ENCODE measurements at places on chromosomes 16 and 17. TPM values are rescaled to one million over a fixed set of nuclear protein-coding genes. Genes with fewer than 3 reads are reported as not detected.

The COL1A1 gene
- total RNA-seq = 180 TPM

- DNase-seq = no peak
These were observed 794 bp downstream of the SMG6 start for GRCh38 chr17:2302778-2303203.

- DNase-seq = no peak
These were observed 8.0 kb upstream of the WWOX start for GRCh38 chr16:78091419-78091818.

DNA sequence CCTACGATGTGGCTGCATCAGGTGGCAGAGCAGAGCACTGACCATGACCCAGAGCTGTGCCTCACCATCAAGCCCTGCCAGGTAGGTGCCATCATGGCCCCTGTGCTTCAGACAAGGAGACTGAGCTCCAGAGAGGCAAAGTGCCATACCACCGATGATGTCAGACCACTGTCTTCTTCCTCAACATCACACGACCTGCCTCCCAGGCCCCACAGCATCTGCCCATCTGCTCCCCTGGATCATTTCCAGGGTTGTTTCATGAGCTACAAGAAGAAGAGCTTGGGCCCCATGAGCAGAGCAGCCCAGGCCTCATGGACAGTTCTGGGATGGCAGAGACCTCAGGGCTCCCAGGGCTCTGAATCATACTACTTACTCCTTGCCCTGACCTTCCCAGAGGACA, 9.9 kb downstream of the XYLT1 start:
- DNase-seq = no peak

GRCh38 chr17:50114849-50115357, 15.1 kb downstream of the SAMD14 start:
- no peak for DNase-seq

The LUC7L3 gene
- 31.3 TPM for total RNA-seq

The ITGA2B gene
- 2.6 TPM for total RNA-seq

DNA sequence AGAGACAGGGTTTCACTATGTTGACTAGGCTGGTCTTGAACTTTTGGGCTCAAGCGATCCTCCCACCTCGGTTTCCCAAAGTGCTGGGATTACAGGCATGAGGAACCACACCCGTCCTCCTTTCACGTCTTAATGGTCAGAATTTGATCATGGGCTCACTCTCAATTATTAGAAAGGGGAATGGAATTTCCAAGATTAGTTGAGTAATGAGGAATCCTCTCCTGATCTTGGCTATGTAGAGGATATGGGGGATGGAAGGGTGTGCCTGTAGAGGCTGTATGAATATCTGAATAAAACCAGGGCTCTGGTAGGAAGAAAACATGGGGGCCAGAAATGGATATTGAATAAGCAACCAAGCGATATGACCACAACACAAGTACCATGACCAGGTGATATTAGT, 25.9 kb upstream of the SMURF2 start:
- no peak for DNase-seq

DNA sequence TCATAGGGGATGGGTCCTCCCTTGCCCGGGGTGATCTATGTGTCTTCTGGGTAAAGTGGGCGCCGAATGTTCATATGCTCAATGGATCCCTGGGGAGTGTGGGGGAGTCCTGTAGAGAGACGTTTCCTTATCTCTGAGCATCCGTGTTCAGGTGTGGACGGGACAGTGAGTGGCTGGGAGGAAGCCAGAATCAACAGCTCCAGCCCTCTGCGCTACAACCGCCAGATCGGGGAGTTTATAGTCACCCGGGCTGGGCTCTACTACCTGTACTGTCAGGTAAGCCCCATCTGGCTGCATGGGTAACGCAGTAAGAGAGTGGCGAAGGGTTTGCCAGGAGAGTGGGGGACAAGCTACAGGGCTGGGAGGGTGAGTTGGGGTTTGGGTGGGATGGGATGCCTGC, 1.9 kb upstream of the TNFSF13 start:
- no peak for DNase-seq

DNA sequence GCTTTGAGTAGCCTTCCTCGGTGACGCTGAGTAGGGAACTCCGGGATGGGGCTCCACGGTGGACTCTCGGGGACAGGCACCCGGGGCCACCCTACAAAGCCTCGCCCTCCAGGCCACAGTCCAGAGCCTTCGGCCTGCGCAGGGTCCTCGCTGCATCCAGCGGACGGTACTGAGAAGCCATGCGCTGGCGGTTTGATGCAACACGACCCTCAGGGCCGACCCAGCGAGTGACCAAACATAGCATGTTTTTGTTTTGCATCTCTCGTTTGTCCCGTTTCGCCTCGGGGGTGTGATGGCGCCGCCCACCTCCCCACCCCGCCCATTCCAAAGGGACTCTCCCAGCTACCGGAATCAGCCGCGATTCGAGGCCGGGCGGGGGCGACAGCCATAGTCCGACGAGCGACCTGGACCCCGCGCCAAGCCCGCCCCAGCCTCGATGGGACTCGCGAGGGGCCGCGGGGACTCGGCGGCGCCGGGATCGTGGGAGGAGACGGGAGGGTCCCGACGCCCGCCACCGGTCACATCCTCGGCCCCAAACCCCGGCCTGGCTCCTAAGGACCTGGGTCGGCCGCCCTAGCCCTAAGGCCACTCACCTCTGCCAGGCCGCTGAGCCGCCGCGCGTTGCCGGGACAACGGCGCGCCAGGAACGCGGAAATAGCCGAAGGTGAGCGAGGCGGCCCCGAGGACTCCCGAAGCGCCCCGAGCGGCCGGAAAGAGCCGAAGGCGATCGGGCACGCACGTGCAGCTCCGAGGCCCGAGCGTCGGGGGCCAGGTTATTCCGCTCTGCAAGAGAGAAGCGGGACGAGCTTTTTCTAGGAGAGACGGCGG, 1.6 kb downstream of the IFT140 start:
- DNase-seq = peak; percentile 90

- no peak for DNase-seq
These were observed 88.4 kb upstream of the CIBAR2 start for GRCh38 chr16:85200471-85201278.

GRCh38 chr17:962670-963069, 16.9 kb downstream of the NXN start:
- DNase-seq = no peak

DNA sequence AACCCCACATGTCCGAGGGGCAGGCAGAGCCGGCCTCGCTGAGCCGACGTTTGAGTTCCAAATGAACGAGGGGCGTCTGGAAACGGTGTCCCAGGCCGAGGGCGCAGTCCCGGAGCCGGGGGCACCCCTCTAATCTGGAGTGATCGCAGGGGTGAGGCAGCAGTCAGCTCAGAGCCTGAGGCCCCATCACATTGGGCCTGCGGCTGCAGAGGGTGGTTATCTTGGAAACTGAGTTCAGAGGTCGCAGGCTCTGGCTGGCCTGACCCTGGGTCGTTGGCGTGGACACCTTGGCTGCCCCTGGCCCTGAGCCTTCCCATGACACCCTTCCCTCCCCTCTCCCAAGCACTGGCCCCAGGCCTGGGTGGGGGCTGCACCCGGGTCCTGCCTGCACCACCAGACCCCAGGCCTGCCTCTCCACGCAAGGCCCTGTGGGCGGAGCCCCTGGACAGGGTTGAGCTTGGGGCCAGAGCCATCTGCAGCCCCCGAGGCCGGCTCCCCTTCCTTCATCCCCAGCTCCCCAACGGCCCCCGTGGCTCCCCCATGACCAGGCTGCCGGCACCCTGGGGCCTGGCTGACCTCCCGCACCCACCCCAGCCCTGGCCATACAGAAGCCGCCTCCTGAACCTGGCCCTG, 45.6 kb downstream of the ZFPM1 start:
- no peak for DNase-seq

The KCNJ16 gene
- not detected for total RNA-seq

DNA sequence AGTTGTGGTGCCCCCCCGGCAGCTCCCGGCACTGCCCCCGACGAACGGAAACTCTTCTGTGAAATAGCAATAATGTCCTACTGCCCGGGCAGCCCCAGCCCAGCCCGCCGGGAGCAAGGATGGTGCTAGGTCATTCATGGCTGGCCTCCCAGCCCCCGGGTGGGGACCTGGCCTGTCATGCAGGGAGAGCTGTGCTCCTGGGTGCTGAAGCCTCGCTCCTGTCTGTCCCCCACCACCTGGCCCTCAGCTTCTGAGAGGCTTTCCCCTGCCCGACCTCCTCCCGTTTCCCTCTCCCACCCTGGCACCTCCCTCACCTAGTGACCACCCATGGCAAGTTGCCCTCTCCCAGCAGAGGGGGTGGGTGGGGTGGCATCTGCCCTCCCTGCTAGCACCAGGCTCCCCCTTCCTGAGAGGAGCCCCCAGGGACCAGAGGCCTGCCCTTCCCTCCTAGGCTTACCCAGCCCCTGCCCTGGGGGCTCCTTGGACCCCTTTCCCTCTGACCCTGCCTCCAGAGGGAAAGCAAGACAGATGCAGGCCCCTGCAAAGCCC, 13.5 kb downstream of the PAM16 start:
- no peak for DNase-seq

DNA sequence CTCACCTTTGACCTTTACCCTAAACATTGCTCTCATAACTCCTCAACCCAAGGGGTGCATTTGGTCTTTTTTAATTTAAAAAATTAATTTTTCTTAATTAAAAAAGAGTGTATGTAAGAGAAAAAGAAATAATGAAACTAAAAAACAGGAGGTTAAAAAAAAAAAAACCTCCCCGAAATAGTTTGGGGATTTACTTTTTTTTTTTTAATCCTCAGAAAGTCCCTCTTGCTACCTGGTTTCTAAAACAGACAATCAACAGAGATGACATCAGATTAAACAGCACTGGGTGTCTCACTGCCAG, 301.3 kb downstream of the SOX9 start:
- no peak for DNase-seq

The NOTUM gene
- total RNA-seq = not detected

The EXOC7 gene
- 65.3 TPM for total RNA-seq

- DNase-seq = peak; percentile 36
These were observed 86.4 kb downstream of the CBLN1 start for GRCh38 chr16:49195237-49195548.

DNA sequence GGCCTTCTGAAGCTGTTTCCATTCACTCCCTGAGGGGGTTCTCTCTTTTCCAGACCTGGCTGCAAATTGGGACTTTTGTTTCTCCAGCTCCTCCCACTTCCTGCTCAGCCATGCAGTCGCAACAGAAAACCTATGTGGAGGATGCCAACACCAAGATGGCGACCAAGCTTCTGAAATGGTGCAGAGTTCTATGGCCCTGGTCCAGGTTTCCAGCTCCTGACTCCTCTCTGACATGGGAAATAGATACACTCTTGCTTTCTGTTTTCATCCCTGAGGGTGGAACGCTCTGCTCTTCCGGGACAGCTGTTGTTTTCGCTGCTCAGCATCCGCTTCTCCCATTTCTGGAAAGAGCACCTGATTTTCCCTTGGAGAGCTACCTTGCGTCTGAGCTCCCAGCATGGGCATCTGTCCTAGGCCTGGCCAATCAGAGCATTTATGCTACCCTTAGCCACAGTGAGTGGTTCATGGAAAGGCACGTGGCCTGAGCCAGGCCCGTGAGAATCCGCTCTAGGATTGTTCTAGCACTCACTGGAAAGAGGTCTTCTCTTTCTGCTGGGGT, 8.1 kb downstream of the GPRC5B start:
- DNase-seq = no peak

- DNase-seq = no peak
These were observed 7.2 kb downstream of the MRPL27 start for GRCh38 chr17:50365649-50366393.

- DNase-seq = no peak
These were observed 22.2 kb upstream of the RIPOR1 start for GRCh38 chr16:67506468-67506867.

Measured in right atrium auricular region (tissue), 2 donors.